ENCODE measurements at places on chromosomes 2 and 18.

DNA sequence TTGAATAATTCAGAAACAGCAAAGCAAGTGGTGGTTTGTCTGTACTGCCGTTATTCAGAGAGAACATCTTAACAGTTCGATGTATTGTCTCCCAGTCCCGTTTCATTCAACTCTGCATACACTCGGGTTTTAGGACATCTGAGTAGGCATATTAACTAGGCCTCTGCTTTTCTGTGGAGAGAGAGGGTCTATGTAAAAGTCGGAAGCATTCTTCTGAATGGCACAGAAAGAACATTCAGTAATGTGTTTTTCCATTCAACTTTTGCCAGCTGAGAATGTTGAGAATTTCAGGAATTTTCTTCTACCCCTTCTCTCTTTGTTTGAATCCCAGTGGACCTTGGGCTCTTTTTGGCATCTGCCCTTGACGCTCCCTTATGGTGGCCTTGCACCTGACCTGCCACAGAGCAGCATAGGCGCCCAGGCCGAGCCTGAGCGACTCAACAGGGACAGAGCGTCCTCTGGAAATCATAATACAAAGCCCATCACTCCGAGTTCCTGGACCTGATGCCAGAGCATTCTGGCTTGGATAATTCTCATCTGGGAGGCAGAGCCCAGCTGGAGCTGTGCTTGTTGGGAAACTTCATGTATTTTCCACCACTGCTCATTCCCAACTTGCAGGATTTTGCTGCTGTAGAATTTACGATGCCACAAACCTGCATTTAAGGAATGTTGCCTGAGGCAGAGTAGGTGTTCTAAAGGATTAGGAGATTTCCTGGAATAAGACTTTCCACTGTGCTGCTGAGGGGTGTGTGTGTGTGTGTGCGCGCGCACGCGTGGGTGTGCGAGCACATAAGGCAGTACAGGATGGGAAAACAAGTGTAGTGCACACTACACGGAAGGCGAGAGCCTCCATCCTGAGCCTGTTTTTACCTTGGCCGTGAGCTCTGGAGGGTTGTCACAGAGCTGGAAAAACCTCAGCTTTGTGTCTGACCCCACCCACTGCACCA is 77.2 kb upstream of the TXNDC2 start:
- no peaks in the 10 kb centered on the region for H3K4me1 ChIP-seq
- no peak overlapping the region for H3K4me3 ChIP-seq
- DNase-seq = no peak
- H3K27ac ChIP-seq = no peak overlapping the region
- no peaks in the 10 kb centered on the region for H3K36me3 ChIP-seq

- no peaks in the 10 kb centered on the region for H3K36me3 ChIP-seq
- H3K27ac ChIP-seq = no peak overlapping the region
- peak; percentile 58 for DNase-seq
- no peaks in the 10 kb centered on the region for H3K4me1 ChIP-seq
- peaks cover 19% of the 10 kb centered on the region for H3K27me3 ChIP-seq
- H3K4me3 ChIP-seq = no peak overlapping the region
These were observed 13.0 kb downstream of the ANTXR1 start for GRCh38 chr2:69026026-69026425.

DNA sequence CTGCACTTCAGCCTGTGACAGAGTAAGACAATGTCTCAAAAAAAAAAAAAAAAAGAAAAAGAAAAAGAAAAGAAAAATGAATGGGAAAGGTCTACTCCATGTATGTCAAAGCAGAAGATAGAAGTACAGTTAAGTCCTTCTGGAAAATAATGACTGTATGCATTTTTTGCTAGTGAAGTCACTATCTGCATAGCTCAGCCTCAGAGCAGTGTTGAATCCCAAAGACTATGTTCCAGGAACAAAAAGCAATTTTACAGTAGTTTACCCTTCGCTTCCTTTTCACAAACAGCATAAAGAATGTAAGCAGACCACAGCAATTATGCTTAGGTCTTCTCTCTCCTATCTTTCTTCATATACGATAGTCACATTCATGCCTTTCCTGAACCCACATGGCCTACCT is 497.4 kb downstream of the CMPK2 start:
- no peaks in the 10 kb centered on the region for H3K4me1 ChIP-seq
- no peak overlapping the region for H3K4me3 ChIP-seq
- peaks cover 1% of the 10 kb centered on the region for H3K27me3 ChIP-seq
- DNase-seq = no peak
- no peaks in the 10 kb centered on the region for H3K36me3 ChIP-seq

DNA sequence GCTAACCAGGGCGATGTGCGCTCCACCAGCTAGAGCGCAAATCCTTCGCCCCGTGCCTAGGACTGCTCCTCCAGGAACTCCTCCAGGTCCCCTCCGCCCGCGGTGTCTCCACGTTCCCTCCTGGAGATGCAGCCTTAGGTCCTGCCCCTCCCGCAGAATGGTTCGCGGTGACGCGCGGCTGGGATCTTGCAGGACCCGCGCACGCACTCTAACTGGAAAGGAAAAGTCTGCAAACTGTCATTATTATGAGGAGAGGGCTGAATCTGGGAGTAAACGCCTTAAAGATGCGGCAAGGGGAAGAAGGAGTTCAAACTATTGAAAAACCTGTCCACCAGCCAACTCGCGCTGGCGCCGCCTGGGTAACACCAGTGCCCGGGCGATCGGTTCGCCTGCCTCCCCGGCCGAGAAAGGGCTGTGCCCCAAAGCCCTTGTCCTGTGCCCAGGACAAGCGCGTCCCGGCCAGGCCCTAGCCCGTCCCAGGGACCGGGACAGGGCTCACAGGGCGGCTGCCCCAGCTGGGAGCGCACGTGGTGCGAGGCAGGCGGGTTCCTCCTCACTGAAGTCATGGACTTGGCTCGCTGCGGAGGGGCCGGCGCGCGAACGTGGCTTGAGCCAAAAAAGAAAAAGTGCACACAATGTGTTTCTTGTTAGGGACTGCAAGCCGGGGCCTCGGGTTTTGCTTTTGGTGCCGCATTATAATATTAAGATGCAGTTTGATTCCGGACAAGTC is 5.5 kb upstream of the ID2 start:
- H3K27ac ChIP-seq = no peak overlapping the region
- no peak for DNase-seq
- H3K4me1 ChIP-seq = peaks cover 35% of the 10 kb centered on the region
- H3K36me3 ChIP-seq = peaks cover 10% of the 10 kb centered on the region

DNA sequence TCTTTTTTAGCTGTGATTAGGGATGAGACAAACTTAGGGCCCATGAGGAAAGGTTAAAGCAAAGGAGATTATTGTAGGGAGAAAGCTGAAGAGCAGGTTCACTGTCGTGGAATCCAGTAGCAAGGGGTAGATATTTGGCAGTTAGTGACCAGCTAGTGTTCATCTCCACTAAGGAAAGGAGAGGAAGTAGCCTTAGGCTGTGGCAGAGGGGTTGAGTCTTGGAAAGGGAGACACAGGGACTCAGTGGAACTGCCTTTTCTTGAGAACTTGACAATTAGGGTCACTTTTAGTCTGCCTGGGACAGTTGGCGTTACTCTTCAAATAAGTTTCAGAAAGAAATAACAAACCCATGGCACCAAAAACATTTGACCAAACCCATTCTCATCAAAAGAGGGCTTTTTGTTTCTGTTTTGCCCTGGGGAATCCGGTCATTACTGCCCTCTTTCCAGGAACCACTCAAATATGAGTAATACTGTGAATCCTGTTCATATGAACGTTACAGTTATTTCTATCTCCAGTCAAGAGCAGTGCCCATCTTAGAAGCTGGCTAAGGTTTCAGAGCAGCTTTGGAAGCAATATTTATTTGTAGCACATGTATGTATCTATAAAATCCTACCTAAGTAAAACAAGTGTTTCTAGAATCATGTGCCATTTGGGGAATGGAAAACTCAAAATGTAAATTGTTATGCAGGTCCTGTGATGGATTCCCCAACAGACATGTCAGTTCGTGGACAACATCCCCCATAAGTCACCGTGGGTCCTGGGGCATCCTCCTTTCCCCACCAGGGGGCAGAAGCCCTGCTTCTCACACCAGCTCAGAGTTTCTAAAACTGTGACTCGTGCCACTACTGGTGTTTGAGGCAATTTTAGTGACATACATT is 77.3 kb upstream of the PHLPP1 start:
- no peak overlapping the region for H3K27ac ChIP-seq
- H3K4me3 ChIP-seq = no peak overlapping the region
- H3K27me3 ChIP-seq = peaks cover 13% of the 10 kb centered on the region
- H3K36me3 ChIP-seq = no peaks in the 10 kb centered on the region
- DNase-seq = peak; percentile 78
- peaks cover 7% of the 10 kb centered on the region for H3K4me1 ChIP-seq

- DNase-seq = no peak
- no peaks in the 10 kb centered on the region for H3K27me3 ChIP-seq
- H3K36me3 ChIP-seq = no peaks in the 10 kb centered on the region
- H3K4me1 ChIP-seq = no peaks in the 10 kb centered on the region
These were observed 144.9 kb upstream of the LHCGR start for GRCh38 chr2:48900321-48901014.

GRCh38 chr2:160463245-160463644 is 30.4 kb downstream of the RBMS1 start:
- peaks cover under 1% of the 10 kb centered on the region for H3K36me3 ChIP-seq
- H3K4me3 ChIP-seq = no peak overlapping the region
- no peak overlapping the region for H3K27ac ChIP-seq
- H3K27me3 ChIP-seq = no peaks in the 10 kb centered on the region

GRCh38 chr2:121049950-121050585 is 234.9 kb downstream of the TFCP2L1 start:
- H3K36me3 ChIP-seq = no peaks in the 10 kb centered on the region
- no peak for DNase-seq
- no peaks in the 10 kb centered on the region for H3K27me3 ChIP-seq
- H3K27ac ChIP-seq = no peak overlapping the region
- H3K4me3 ChIP-seq = no peak overlapping the region

DNA sequence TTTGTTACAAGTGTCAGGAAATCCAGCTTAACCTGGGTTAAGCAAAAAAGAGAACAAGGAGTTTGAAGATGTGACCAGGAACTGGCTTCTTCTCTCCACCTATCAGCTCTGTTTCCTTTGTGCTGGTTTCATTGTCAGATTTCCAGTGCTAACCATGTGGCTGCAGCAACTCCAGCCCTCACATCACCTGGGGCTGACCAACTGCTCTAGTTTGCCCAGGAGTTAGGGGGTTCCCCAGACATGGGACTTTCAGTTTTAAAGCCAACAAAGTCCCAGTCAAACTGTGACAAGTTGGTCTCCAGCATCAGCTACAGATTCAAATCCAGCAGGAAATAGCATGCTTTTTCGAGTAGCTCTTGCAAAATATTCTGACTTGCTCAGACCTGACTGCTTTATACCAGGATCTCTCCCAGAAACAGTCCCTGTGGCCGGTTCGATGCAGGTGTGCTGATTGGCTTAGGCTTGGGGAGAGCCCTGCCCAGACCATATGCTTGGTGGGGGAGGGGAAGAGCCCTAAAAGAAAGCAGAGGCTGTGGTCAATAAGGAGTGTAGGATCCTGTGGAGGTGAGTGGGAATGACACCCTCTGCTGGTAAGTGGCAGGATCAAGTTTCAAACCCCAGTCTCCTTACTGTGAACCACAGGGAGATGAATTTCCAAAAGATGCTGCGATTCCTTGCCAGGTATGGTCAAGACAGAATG is 49.5 kb downstream of the KCNE4 start:
- H3K36me3 ChIP-seq = no peaks in the 10 kb centered on the region
- DNase-seq = no peak
- no peak overlapping the region for H3K27ac ChIP-seq
- no peaks in the 10 kb centered on the region for H3K4me1 ChIP-seq
- peaks cover 2% of the 10 kb centered on the region for H3K27me3 ChIP-seq
- no peak overlapping the region for H3K4me3 ChIP-seq

GRCh38 chr2:17576802-17577201 is 36.3 kb downstream of the VSNL1 start:
- no peaks in the 10 kb centered on the region for H3K4me1 ChIP-seq
- H3K27me3 ChIP-seq = peaks cover 3% of the 10 kb centered on the region
- H3K36me3 ChIP-seq = no peaks in the 10 kb centered on the region
- H3K27ac ChIP-seq = no peak overlapping the region

GRCh38 chr2:160417745-160418397 is 75.7 kb downstream of the RBMS1 start:
- peak; percentile 48 for DNase-seq
- H3K27ac ChIP-seq = peak overlapping the region; percentile 57
- peak overlapping the region; percentile 11 for H3K4me3 ChIP-seq
- peaks cover 67% of the 10 kb centered on the region for H3K4me1 ChIP-seq

GRCh38 chr2:117058366-117058765 is 756.1 kb upstream of the DDX18 start:
- H3K27me3 ChIP-seq = no peaks in the 10 kb centered on the region
- no peaks in the 10 kb centered on the region for H3K36me3 ChIP-seq
- H3K27ac ChIP-seq = no peak overlapping the region
- no peak for DNase-seq

DNA sequence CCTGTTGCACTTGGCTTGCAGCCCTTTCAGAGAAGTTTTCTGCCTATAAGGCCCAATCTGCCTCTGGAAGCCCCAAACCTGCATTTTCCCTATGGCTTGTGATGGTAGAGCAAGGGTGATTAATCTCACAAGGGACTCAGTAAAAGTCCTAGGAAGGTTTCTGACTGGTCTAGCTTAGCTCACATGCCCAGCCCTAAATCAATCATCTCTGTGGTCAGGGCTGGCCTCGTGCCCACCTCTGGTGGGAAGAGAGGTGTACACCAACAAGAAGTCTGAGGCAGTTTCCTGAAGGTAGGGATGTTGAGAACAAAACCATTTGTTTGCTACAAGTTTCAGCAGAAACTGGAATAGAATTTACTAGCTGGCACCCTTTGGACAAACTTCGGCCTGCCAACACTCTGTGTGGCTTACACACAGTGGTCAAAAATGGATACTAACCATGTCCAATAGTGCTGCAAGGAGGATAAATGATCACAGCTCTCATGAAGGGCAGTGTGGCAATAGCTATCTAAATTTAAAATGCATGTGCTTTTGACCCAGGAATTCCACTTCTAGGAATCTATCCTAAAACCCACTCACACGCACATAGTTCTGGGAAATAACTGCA is 96.4 kb downstream of the EN1 start:
- no peak overlapping the region for H3K4me3 ChIP-seq
- H3K27me3 ChIP-seq = peaks cover 1% of the 10 kb centered on the region
- no peak overlapping the region for H3K27ac ChIP-seq
- no peaks in the 10 kb centered on the region for H3K36me3 ChIP-seq
- no peaks in the 10 kb centered on the region for H3K4me1 ChIP-seq
- DNase-seq = no peak

DNA sequence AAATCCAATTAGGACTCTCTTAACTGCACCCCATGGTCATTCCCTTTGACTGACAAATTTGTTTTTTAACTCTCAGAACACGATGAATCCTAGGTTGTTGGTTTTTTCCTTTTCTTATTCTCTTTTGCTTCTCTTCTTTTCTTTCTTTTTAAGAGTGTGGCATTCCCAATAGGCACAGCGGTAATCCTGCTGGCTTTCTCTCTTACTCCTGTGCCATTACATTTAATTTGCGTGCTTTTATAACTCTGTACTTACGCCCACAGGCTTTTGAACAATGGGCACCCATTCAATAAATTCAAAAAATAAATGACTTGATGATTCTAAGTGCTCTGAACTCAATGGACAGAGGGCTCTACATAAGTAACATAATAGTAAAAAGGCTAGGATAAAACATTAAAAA is 189.0 kb upstream of the SMAD7 start:
- no peak overlapping the region for H3K4me3 ChIP-seq
- DNase-seq = no peak
- no peaks in the 10 kb centered on the region for H3K4me1 ChIP-seq
- H3K27me3 ChIP-seq = no peaks in the 10 kb centered on the region
- H3K27ac ChIP-seq = no peak overlapping the region

- no peak for DNase-seq
- peaks cover 12% of the 10 kb centered on the region for H3K27me3 ChIP-seq
- H3K4me1 ChIP-seq = no peaks in the 10 kb centered on the region
- no peak overlapping the region for H3K27ac ChIP-seq
- H3K4me3 ChIP-seq = no peak overlapping the region
- no peaks in the 10 kb centered on the region for H3K36me3 ChIP-seq
These were observed 40.4 kb upstream of the SMAD2 start for GRCh38 chr18:47970664-47971531.
